Endothelial cell (in vitro differentiated cells): ENCODE measurements at places on chromosomes 3 and 15. TPM values are rescaled to one million over a fixed set of nuclear protein-coding genes. Genes with fewer than 3 reads are reported as not detected.

- peaks cover 6% of the 10 kb centered on the region for H3K4me1 ChIP-seq
- H3K4me3 ChIP-seq = no peak overlapping the region
- no peak for DNase-seq
- H3K36me3 ChIP-seq = no peaks in the 10 kb centered on the region
- peaks cover 4% of the 10 kb centered on the region for H3K27me3 ChIP-seq
Measured at GRCh38 chr15:61654002-61654740, 406.1 kb downstream of the VPS13C start.

DNA sequence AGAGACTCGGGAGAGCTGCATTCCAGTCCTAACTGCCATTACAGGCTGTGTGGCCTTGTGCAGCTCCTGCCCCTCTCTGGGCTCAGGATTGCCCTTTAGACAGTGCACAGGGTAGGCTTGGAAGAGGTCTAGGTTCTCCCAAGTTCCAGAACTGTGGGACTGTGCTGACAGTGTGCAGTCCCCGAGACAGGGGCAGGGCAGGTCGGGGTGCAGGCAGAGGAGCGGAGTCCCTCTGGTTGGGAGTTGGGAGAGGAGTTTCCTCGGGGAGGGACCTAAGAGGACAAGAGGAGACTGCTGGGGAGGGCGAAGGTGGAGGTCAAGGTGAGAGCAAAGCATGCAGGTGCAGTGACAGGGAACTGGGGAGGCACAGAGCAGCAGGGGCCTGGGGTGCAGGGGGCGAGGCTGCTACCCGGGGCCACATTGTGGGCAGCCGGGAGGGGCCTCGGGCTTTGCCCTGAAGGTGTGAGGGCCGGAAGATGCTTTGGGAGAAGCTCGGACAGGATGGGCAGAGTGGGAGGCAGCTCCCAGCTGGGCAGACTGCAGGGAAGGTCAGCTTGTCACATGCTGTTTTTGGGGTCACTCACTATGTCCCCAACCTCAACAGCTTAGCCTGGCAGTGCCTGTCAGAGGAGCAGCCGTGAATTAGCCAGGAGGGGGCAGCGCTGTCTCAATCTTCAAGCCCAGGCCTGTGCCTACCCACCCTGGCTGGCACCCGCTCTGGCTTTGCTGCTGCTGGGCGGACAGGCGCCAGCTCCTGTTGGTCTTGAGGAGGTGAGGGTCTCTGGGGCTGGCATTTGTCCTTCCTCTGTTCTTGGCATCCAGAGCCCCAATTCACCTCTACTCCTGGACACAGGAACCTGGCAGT, 15.4 kb upstream of the CSPG4 start:
- H3K36me3 ChIP-seq = no peaks in the 10 kb centered on the region
- DNase-seq = peak; percentile 68
- peaks cover 14% of the 10 kb centered on the region for H3K27me3 ChIP-seq
- no peak overlapping the region for H3K27ac ChIP-seq
- H3K4me3 ChIP-seq = no peak overlapping the region
- H3K4me1 ChIP-seq = peaks cover 14% of the 10 kb centered on the region

- peaks cover 8% of the 10 kb centered on the region for H3K4me1 ChIP-seq
- H3K36me3 ChIP-seq = no peaks in the 10 kb centered on the region
- H3K4me3 ChIP-seq = no peak overlapping the region
- DNase-seq = no peak
- H3K27me3 ChIP-seq = peaks cover 2% of the 10 kb centered on the region
Measured at GRCh38 chr3:78893161-78893560, 874.6 kb downstream of the ROBO1 start.

DNA sequence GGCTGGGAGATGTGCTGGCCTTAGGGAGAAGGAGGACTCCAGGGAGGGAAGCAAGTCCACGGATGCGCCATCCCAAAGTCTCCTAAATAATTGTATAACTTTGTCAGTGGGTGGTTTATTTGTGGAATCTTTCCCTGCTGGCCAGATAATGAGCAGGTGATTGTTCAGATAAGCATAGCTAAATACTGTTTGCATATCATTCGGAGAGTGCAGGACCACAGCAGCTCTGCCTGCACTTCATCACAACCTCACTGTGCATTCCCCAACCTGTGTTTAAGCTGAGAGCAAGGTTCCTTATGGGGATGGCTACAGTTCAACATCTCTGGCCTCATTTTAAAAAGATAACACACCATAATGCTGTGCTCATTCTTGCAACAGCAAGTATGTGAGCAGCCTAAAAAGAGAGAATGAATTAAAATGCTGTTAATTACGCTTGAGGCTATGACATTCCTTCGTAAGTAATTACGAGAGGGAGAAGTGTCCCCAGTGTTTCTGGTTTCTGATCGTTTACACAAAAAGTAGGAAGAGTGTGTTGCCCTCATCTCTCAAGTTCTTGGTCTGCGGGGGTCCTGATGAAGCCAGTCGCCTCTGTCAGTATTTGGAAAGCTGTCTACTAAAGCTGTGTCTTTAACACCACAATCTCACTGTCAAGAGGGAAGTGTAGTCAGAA, 272.0 kb upstream of the RORA start:
- H3K4me1 ChIP-seq = peaks cover 18% of the 10 kb centered on the region
- no peak overlapping the region for H3K4me3 ChIP-seq
- peaks cover 2% of the 10 kb centered on the region for H3K27me3 ChIP-seq
- H3K27ac ChIP-seq = no peak overlapping the region
- H3K36me3 ChIP-seq = no peaks in the 10 kb centered on the region

GRCh38 chr3:195173657-195174056, 97.3 kb downstream of the XXYLT1 start:
- H3K36me3 ChIP-seq = peaks cover 16% of the 10 kb centered on the region
- H3K27ac ChIP-seq = peak overlapping the region; percentile 18

- H3K27me3 ChIP-seq = peaks cover 20% of the 10 kb centered on the region
- no peaks in the 10 kb centered on the region for H3K36me3 ChIP-seq
- peaks cover 35% of the 10 kb centered on the region for H3K4me1 ChIP-seq
- no peak overlapping the region for H3K27ac ChIP-seq
Measured at GRCh38 chr15:67829647-67830504, 4.6 kb downstream of the SKOR1 start.

- H3K4me3 ChIP-seq = peak overlapping the region; percentile 97
- H3K27ac ChIP-seq = peak overlapping the region; percentile 96
- peaks cover 7% of the 10 kb centered on the region for H3K27me3 ChIP-seq
- DNase-seq = peak; percentile 50
- peaks cover 21% of the 10 kb centered on the region for H3K4me1 ChIP-seq
Measured at GRCh38 chr3:132417695-132418411, 551 bp downstream of the DNAJC13 start.

DNA sequence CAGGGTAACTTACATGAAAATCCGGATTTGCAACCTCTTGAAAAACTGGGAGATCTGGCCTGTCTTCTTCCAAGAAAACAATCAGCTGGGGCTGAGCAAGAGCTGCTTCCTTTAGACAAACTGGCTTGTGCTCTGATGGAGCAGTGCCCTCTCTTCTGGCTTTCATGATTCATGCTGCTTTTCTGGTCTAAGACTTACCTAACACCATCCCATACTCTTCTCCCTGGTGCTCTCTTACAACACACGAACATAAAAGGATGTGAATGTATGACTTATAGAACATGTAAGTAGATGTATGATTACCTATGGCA, 9.9 kb downstream of the TJP1 start:
- H3K4me1 ChIP-seq = peaks cover 86% of the 10 kb centered on the region
- DNase-seq = no peak
- H3K27ac ChIP-seq = peak overlapping the region; percentile 58
- H3K36me3 ChIP-seq = peaks cover 15% of the 10 kb centered on the region
- peaks cover 3% of the 10 kb centered on the region for H3K27me3 ChIP-seq

DNA sequence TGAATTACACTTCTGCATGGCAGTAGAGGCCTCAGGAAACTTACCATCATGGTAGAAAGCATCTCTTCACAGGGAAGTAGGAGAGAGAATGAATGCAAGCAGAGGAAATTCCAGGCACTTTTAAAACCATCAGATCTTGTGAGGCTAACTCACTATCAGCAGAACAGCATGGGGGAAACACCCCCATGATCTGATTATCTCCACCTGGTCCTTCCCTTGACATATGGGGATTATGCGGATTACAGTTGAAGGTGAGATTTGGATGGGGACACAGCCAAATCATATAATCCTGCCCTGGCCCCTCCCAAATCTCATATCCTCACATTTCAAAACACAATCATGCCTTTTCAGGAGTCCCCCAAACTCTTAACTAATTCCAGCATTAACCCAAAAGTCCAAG, 691.1 kb downstream of the SI start:
- no peak for DNase-seq
- no peaks in the 10 kb centered on the region for H3K27me3 ChIP-seq
- no peak overlapping the region for H3K4me3 ChIP-seq
- no peaks in the 10 kb centered on the region for H3K4me1 ChIP-seq
- H3K27ac ChIP-seq = no peak overlapping the region
- no peaks in the 10 kb centered on the region for H3K36me3 ChIP-seq

- no peaks in the 10 kb centered on the region for H3K4me1 ChIP-seq
- no peak overlapping the region for H3K4me3 ChIP-seq
- no peaks in the 10 kb centered on the region for H3K27me3 ChIP-seq
- DNase-seq = no peak
- no peak overlapping the region for H3K27ac ChIP-seq
Measured at GRCh38 chr15:96521386-96521785, 190.9 kb downstream of the NR2F2 start.

TADA3 gene
- 35.4 TPM for total RNA-seq

ABHD17C gene
- 3.3 TPM for total RNA-seq

ACOX2 gene
- total RNA-seq = 1.1 TPM

WDR76 gene
- 4.8 TPM for total RNA-seq

UROC1 gene
- not detected for total RNA-seq
